Caki2 (cell line): ENCODE measurements at places on chromosomes 1 and 21. TPM values are rescaled to one million over a fixed set of nuclear protein-coding genes. Genes with fewer than 3 reads are reported as not detected.

IFI44 gene
- total RNA-seq: 19.4 and 23.8 TPM in 2 replicates

MYOG gene
- not detected in 2 replicates for total RNA-seq

ZDHHC18 gene
- 17.4 and 23.5 TPM in 2 replicates for total RNA-seq

- no peak for DNase-seq
These were observed 449.5 kb upstream of the CAMK1G start for GRCh38 chr1:209134001-209134400.

DNA sequence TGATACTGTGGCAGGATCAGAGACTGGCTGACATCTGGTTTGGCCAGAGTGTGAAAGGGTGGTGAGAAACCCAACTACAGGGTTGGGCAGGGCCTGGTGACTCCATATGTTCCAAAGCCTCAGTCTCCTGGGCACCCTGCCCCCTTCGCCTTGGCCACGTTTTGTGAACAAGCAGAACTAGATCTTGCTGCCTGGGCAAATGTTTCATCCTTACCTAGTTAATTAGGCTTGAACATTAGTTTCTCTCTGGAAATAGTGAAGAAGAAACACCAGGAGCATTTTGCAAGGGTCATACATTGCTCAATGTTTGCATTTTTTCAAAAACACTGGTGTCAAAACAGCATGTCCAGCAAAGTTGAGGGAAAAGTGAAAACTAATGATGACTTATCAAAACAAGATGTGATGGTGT is 60.5 kb downstream of the MAP3K7CL start:
- no peak for DNase-seq

GRCh38 chr21:17610911-17611310 is 1.8 kb downstream of the BTG3 start:
- no peak for DNase-seq

DNA sequence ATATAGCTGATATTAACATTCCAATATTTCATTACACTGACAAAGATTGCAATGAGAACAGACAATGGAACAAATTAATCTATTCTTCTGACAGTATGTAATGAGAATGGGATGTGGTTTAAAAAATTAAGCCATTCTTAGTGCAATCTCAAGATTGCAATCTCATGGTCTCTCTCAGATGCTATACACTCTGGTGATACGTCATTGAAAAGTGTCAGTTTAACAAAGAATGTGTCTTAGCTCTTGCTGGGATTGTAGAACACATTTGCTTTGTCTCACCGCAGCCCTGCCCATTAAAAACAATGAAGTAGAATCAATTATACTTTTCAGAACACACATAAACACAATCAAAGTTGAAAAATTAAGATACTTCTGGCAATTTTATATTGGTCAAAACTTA is 55.2 kb downstream of the LRRC53 start:
- no peak for DNase-seq

GRCh38 chr1:37130221-37130948 is 96.1 kb upstream of the GRIK3 start:
- no peak for DNase-seq

DNA sequence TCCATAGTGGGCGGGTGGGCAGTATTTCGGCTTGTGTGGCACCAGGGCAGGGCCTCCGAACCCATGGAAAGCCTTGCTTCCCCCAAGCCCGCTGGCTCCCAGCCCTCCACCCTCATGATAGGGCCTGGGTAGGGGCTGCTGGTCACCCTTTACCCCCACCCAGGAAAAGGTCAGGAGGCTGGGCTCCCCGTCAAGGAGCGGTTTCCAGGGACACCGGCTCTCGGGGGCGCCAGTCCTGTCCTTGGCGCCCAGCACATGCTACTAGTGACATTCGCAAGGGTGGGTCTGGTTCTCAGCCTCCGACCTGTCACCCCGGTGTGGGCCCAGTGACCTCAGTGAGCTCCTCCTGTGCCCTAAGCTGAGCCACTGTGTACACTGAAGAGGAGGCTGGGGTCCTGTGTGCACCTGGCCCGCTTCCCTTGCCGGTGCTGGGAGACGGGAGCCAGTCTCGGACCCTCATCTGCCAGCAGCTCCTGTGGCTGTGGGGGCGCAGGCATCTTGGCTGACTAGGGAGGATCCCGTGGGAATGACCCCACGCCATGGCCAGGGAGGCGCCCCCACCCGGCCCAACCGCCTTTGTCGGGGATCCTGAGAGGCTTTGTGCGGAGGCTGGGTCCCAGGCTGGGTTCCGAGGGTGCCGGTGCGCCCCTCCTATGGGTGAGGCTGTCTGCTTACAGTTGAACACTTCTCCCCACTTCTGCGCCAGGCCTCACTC is 54.6 kb downstream of the SKI start:
- DNase-seq: no peak
